Left kidney (tissue), 8 donors: ENCODE measurements at places on chromosomes 6 and 20. TPM values are rescaled to one million over a fixed set of nuclear protein-coding genes. Genes with fewer than 3 reads are reported as not detected.

DNA sequence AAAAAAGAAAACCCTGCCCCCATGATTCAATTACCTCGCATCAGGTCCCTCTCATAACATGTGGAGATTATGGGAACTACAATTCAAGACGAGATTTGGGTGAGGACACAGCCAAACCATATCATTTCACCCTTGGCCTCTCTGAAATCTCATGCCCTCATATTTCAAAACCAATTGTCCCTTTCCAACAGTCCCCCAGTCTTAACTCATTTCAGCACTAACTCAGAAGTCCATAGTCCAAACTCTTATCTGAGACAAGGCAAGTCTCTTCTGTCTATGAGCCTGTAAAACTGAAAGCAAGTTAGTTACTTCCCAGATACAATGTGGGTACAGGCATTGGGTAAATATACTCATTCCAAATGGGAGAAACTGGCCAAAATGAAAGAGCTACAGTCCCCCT, 536.1 kb downstream of the MEI4 start:
- no peak for DNase-seq

DNA sequence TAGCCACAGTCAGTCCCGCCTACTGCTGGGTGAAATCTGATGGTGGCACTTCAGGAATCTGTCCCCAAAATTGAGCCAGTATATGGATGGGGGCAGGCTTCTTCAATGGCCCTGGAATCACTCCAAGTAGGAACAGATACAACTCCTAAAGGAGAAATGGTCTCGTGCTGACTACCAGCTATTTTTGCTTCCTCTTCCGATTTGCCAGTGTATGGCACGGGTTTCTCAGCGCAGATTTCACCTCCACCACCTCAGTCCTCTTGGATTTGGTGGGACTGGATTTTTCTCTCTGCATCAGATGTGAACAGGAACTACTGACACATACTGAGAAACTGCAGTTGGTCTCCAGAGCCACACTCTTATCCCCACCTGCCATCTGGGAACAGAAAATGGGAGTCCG, 27.2 kb downstream of the PNPLA1 start:
- DNase-seq = no peak

ACAT2 gene
- polyA plus RNA-seq = 46.2 TPM

- no peak for DNase-seq
These were observed 105.8 kb downstream of the SULF2 start for GRCh38 chr20:47679462-47679861.

DNA sequence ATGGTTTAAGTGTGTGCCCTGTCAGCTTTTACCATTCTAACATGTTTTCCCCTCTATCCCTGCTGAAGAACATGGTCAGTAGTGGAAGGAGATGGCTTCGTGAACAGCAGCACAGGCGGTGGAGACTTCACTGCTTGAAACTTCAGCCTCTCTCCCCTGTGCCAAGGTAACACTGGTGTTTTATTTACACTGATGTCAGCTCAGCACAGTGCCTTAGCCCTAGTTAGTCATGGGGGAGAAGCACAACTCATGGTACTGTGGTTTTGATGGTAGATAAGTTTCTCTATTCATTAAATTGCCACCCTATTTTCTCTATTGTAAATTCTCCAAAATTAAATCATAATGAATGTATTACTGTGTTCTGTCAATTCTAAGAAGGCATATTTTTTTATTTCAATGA, 56.6 kb downstream of the MTHFD1L start:
- no peak for DNase-seq

DNA sequence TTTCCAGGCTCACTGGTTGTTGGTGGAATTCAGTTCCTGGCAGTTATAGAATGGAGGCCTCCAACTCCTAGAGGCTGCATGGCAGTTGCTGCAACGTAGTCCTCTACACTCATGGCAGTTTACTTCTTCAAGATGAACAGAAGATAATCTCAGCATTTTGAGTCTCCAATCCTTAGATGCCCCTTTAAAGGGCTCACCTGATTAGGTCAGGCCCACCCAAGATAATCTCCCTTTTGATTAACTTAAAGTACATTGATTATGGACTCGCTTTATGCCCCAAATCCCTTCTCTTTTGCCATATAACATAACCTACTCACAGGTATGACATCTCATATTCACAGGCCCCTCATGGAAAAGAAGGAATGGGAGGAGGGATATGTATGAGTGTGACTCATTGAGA, 76.4 kb downstream of the ZNF133 start:
- DNase-seq = no peak

GRCh38 chr6:155384321-155384952, 70.2 kb upstream of the TFB1M start:
- no peak for DNase-seq
